ENCODE measurements at places on chromosomes 3 and 15.

- no peak for DNase-seq
Measured at GRCh38 chr3:108473711-108474110, 36.7 kb downstream of the MYH15 start.

- DNase-seq: no peak
Measured at GRCh38 chr3:46627078-46627477, 14.8 kb downstream of the FAM240A start.

- no peak for DNase-seq
Measured at GRCh38 chr15:65095011-65095746, 18.6 kb downstream of the KBTBD13 start.

- DNase-seq: peak; percentile 12
Measured at GRCh38 chr15:79091204-79091867, 756 bp upstream of the RASGRF1 start.

- DNase-seq: no peak
Measured at GRCh38 chr15:97836003-97836402, 124.5 kb upstream of the ARRDC4 start.

DNA sequence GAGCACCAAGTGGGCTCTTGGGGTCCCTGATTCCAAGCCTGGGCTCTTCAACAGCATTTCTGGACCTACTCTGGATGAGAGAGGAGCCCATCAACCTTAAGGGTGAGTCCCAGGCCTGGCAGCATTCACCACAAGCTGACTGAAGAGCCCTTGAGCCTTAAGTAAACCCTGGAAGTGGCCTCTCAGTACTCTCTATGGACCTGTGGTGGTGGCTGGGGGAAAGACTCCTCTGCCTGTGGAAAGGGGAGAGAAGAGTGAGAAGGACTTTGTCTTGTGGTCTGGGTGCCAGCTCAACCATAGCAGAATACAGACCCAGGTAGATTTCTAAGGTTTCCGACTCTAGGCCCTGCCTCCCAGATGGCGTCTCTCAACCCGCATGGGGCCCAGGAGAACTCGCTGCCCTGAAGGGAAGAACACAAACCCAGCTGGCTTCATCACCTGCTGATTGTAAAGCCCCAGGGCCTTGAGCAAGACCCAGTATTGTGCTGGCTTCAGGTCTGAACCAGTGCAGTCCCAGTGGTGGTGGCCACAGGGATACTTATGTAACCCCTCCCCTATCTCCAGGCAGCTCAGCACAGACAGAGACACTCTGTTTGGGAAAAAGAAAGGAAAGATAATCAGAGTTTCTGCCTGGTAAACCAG lies 71.4 kb downstream of the TFDP2 start:
- no peak for DNase-seq

- no peak for DNase-seq
Measured at GRCh38 chr3:137246491-137246890, 288.7 kb downstream of the IL20RB start.

DNA sequence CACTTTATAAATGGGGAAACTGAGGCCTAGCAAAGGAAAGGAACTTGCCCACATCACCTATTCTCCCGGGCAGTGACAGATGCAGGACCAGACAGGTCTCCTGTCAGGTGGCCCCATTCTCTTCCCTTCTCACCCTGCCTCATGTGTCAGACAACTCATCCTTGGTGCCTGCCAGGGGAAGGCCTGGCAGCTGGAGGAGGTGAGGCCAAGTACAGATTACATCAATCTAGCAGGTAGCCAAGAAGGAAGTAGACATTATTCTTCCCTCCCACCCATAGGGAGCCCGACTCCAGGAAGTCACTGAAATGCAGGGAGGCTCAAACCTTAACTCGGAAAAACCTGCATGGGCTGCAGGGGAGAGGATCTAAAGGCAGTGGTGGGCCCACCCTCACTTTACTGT lies 39.6 kb downstream of the DAPK2 start:
- DNase-seq: no peak

DNA sequence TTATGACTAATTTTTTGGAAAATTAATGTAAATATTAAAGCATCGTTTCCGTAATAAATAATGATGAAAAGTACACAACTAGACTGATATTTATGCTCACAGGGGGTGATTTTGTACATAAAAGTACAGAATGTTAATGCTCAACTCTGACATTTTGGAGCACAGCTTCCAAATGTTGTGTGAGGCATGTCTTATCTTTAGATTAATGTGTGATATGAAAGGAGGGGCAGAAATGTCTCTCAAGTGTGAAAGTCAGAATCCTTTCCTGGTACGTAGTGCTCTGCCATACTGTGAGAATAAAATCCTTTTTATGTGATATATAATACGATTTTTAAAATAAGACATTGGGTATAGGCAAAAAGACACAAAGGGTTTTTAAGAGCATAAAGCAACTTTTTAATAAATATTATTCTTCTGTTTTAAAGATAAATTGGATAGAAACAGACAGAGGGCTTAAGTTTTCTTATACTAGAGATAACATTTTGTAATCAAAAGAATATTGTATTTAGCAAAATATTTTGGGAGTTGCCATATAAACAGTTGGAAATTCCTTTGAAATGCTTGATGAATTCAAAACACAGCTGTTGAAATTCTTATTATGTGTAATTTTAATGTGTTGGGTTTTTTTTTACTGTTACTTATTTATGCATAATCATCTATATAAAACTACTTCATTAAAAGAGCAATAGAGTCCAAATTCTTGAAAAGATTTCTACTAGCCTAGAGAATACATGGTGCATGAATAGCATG lies 389.7 kb downstream of the RAP2B start:
- DNase-seq: no peak

DNA sequence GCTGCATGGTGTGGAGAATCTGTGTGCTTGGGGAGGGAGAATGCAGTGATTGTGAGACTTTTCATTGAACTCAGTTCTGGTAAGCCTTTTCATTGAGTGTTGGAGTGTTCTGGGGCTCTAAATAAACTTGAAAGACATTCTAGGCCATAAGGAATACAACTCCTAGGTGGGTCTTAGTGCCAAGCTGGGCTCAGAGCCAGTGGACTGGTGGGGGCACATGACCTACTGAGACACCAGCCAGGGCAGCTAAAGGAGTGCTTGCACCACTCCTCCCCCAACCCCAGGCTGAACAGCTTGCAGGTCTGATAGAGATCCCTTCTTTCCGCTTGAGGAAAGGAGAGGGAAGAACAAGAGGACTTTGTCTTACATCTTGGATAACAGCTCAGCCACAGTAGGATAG lies 21.7 kb upstream of the KPNA4 start:
- no peak for DNase-seq

GRCh38 chr3:425079-425478 lies 228.5 kb downstream of the CHL1 start:
- DNase-seq: no peak

Data from fibroblast of skin of right biceps (primary cell).